NB4 (cell line): ENCODE measurements at places on chromosomes 4 and X.

- DNase-seq = no peak
These were observed at the start of gene TSPAN7 for GRCh38 chrX:38561126-38561868. Gene TSPAN7, plus strand, starts transcription at chrX:38561542. Its CDS starts 5 bp downstream, at chrX:38561547.

DNA sequence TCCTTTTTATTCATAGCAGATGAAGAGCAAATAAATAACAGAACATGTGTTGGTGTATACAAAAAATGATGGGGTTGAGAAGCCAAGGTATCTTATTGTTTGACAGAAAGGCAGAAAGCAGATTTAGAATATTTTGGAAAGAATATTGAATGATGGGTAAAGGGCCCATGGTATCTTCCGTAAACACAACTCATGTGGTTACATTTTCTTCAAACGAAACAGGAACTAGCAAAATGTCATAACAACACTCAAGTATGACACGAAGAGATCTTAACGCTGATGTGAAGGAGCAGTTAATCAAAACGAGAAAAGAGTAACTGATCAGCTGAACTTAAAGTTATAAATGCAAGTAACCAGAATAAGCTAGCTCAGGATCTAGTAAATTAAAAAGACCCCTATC, 195.7 kb upstream of the GK2 start:
- peak; percentile 76 for DNase-seq

DNA sequence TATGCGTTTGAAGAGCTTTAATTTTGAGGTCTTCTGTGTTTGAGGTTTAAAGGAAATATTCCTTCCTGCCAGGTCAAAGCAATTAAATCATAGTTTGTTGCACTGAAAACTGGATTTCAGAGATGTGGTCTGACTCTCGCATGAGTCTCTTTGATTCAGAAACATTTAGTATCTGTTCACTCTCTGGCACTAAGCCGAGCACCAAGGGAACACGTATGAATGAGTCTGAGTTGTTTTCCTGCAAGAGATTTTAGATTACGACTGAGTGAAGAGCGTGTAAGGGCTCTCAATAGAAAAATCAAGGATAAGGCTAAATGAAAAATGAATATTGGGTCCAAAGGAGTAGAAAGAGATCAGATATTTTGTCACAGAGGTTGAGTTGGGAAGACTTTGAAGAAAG, 875.4 kb upstream of the PRKX start:
- DNase-seq = no peak

GRCh38 chr4:98516042-98516440, 142.4 kb downstream of the TSPAN5 start:
- DNase-seq = no peak

- no peak for DNase-seq
These were observed 75.7 kb upstream of the ARHGAP24 start for GRCh38 chr4:85399270-85399669.

DNA sequence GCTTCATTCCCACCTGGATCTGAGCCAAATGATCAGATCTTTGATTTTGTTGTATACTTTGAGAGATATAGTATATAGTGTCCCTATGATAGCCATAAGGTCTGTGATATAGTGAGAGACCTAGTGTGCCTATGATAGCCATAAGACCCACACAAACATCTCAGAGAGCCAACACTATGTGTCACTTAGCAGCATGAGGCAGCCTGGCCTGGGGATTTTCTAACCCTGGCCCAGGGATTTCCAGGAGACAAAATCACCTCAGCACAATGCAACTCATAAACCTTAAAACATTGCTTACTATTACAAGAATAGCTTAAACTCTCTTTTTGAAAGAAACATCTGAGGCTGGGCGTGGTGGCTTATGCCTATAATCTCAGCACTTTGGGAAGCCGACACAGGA, 23.2 kb upstream of the COL25A1 start:
- DNase-seq = no peak

DNA sequence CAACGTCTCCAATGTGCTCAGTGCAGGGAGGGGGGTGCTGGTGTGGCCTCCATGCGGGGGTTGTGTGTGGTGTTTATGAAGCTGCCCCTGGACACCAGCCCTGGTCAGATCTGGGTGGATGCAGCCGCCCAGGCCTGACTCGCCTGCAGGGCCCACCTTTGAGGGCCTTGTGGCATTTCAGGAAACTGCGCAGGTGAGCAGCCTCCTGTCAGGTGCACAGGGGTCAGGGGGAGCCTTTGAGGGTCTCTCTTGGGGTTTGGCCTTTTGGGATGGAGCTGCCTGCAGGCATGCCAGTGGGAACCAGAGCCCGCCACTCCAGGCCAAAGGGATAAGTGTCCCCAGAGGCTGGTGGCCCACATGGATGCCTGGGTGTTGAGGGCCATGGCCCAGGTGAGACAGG, 45.4 kb downstream of the ADRA2C start:
- DNase-seq = no peak

- no peak for DNase-seq
These were observed 277.5 kb downstream of the IL15 start for GRCh38 chr4:141913928-141914327.

GRCh38 chrX:132009350-132009749, 13.8 kb upstream of the STK26 start:
- DNase-seq = peak; percentile 21

GRCh38 chrX:39299615-39300014, 498.4 kb downstream of the MID1IP1 start:
- no peak for DNase-seq

- no peak for DNase-seq
These were observed 94.5 kb upstream of the GC start for GRCh38 chr4:71878376-71878775.

DNA sequence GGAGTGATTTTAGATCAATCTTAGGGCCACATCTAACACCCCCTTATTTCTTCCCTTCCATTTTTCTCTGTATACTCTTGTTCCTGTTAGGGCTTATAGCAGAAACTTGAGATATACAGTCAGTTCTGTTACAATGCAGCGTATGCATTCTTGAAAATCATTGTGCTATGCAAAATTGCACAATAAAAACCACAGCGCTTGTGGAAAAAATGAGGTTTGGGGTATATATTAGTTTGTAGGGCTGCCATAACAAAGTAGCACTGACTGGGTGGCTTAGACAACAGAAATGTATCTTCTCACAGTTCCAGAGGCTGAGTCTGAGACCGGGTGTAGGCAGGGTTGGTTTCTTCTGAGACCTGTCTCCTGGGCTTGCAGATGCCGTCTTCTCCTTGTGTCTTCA, 59.0 kb downstream of the WWC2 start:
- DNase-seq = peak; percentile 81

- no peak for DNase-seq
These were observed 81.0 kb downstream of the SHROOM2 start for GRCh38 chrX:9867226-9867625.

DNA sequence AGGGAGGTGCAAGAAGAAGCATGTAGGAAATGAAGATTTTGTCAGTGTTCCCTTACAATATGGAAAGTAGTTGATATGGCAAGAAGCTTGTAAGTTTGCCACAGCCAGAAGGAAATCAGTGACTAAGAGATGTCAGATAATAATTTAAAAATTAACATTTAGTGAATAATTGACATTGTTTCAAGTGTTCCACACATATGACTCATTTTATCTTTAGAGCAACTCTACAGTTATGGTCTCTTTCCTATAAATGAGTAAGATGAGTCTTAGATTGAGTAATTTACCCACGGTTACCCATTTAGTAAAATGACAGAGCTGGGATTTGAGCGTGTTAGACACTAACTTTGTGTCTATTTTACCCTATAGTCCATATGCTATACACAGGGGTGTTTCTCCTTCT, 300.3 kb upstream of the IRS4 start:
- DNase-seq = no peak

DNA sequence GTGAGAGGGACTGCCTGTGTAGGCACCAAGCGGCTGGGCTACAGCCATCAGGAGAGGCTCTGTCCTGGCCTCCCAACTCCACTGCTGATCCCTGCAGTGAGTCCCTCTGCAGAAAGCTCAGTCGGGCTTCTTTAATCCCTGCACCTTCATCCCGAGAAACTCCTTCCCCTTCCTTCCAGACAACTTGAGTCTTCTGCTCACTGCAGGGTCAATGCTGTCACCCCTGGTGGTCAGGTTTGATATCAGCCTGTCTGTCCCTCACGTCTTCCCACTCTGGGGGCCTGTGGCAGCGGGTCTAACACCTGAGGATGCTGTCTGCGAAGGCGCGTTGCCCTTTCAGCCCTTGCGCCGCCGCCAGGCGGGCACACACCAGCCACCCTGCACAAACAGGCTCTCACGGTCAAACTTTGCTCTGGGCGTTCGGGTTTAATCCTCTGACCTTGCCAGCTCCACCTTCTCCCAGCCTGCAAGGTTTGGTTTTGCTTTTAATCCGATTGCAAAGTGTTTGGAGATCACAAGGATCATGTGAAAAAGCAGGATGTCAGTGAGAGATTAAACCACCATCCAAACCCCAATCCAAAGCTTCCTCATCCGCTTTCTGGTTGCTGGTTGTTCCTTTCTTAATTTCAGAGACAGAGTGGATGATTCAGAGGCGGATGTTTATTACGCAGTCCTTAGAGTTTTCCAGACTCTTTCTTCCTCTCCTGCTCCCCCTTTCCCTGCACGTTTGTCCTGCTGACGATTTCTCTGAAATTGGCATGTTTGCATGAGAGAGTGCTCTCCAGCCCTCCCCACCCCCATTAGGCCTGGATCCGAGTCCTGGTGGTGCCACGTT, 74.8 kb upstream of the SLC34A2 start:
- no peak for DNase-seq

DNA sequence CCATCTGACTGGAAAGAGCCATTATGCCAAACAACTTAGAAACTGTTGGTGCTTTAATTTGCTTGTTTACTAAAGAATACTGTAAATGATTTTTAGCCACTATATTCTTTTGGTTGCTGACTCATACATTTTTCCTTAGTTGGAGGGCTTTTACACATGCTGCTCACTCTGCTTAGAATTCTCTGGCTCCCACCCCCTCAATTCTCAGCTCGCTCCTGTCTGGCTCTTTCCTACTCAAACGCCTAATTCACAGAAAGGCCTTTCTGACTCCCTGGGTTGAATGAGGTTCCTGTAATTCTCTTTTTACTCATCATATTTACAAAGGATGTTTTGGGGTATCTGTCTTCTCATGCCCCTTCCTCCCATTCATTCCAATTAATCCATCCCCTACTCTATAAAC, 26.1 kb upstream of the PARM1 start:
- DNase-seq = no peak

GRCh38 chrX:67749536-67749935, 205.7 kb downstream of the AR start:
- no peak for DNase-seq

DNA sequence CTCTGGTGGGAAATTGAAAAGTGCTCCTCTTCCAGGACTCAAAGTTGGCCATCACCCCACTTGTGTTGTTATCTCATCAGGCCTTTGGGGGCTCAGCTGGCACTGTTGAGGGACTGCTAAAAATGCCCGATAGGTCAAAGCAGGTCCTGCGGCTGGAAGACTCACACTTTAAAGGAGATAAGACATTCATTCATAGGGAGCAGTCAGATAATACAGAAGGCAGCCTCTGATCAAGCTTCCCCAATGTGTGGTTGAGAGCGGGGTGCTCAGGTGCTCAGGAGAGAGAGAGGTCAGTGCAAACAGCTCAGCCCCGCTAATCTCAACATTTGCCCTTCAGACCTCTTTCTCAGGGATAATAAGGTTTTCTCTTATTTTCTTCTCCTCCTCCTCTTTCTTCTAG, 70.3 kb downstream of the TMEM154 start:
- DNase-seq = no peak

DNA sequence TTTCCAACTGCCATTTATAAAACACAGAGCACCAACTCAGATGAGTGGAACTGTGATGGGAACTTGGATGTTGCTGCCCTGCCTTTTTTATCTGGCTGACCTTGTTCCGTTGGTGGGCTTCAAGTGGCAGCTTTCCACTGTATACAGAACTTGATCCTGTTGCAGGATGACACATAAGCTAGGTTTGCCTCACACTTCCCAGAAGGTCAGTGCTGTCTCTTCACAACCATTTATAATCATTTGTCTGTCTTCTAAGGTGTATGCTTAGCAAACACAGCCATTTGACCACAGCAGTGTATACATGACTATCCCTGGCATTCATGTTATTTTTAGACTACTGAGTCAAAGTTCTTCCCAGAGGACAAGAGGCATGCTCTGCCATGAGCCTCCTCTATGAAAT, 20.3 kb downstream of the DGKK start:
- DNase-seq = no peak

DNA sequence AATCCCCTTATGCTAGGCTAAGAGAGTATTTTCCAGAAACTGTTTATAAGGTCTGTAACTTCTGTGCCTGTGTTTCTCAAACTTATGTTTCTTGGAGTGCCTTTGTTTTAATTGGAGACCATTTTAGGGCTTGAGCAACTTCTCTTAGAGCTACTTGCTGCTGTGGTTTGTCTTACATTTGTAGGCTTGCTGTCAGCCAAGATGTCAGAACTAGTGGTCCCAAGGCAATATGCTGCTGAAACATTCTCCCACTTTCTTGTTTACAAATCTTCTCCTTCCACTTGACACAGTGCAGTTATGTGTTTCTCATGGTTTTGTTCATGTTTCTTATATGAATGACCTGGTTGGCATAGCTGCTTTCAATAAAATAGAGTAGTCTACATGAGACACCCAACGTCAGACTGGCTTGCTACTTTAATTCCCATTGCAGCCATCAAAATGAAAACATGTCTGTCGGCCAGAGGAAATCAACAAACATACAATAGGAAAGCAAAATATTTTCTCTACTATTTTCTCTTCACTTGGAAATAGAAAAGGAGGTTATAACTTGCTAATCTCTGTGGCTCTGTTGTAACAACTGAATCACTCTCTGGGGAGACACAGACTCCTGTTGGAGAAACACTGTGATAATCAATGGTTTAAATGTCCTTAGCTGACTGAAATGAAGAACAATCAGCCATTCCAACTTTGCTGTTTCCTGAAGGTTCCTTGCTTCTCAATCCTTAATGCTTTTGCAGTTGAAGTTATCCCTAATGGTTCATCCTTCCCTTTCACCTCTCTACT, 426.4 kb downstream of the PDGFC start:
- peak; percentile 2 for DNase-seq

DNA sequence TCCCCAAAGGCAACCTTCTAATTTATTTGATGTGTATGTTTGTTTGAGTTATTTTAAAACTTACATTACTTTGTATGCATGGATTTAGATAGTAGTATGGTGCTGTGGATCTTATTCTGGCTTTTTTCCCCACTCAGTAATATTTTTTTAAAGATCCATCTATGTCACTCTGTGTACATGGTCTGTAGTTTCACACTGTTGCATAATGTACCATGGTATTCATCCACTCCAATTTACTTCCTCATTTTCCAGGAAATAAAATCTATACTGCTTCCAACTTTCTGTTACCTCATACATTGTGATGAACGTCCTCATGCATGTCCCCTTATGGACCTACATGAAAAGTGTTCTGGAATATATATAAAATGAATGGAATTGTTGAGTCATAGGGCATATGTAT, 17.6 kb downstream of the ARMCX2 start:
- peak; percentile 12 for DNase-seq

DNA sequence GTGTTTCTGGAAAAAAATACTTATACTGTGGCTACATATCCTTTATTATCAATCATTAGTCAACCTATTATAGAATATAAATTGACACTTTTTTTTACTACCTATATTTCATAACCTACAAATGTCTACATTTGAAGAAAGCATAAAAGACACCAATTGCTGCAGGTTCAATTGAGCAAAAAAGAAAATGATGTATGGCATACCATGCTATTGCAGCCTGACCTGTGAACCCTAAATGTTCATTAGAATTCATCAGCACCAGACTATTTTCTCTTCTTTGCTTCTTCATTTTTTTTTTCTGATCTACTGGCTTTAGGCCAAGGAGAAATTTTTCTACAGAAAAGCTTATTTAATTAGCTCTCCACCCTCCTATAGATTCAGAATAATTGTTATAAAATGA, 1628.2 kb upstream of the IGFBP7 start:
- DNase-seq = no peak

GRCh38 chr4:110867251-110867960, 244.5 kb upstream of the PITX2 start:
- DNase-seq = no peak
